ENCODE measurements at places on chromosomes 6 and 20.
A peak's percentile ranks its signal among the peaks of the same experiment; 100 is the strongest.

DNA sequence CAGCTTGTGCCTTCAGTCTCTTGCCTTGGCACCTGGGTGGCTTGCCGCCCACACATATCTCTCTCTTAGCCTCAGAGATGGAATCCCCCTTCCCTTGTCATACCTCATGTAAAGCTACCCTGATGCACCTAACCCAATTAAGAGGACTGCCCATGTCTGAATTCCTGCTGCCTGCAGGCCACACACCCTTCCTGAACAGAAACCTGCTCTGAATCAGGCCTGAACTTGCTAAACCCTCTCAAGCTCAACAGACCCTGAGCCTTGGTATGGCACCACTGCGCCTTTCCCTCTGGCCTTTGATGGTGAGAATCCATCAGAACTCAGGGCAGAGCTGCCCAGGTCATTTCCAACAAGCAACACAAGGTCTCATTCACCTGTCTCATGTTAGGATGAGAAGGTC is 5.2 kb downstream of the RAET1G start:
- H3K36me3 ChIP-seq, result no peaks in the 10 kb centered on the region
- H3K4me3 ChIP-seq, result no peak overlapping the region
- no peak for DNase-seq
- H3K27ac ChIP-seq, result no peak overlapping the region

DNA sequence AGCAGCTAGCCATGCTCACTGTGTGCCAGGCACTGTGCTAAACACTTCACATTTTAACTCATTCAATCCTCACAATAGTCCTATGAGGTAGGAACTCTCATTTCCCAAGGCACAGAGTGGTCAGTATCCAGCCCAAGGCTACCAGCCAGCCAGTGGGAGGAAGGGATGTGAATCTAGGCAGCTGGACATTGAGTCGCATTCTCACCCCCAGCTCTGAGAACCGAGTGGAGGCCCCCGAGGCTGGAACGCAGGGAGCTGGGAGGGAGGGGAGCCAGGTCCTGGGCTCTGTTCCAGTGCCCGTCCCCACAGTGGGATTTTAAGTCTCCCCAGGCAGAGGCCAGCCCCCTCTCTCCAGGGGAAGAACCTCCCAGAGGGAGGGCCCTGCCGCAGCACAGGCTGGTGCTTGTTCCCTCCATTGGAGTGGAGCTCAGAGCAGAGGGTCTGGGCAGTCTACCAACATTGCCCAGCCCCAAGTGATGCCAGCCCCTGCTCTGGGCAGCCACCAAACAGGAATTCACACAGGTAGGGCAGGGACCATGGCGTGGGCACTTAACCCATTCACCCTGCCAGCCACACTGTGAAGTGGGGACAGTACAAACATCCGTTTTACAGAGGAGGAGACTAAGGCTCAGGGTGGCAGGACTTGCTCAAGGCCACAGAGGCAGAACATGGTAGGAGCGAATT is 131.3 kb downstream of the CEBPB start:
- DNase-seq, result peak; percentile 79
- H3K36me3 ChIP-seq, result no peaks in the 10 kb centered on the region
- peak overlapping the region; percentile 81 for H3K27ac ChIP-seq
- peak overlapping the region; percentile 74 for H3K4me3 ChIP-seq

- H3K27me3 ChIP-seq, result no peaks in the 10 kb centered on the region
- peaks cover 36% of the 10 kb centered on the region for H3K4me1 ChIP-seq
- no peaks in the 10 kb centered on the region for H3K36me3 ChIP-seq
- DNase-seq, result no peak
Measured at GRCh38 chr6:33595001-33595846, 15.1 kb upstream of the BAK1 start.

GRCh38 chr6:108476847-108477430 is 83.8 kb upstream of the FOXO3 start:
- no peaks in the 10 kb centered on the region for H3K27me3 ChIP-seq
- no peak for DNase-seq
- H3K4me3 ChIP-seq, result no peak overlapping the region
- no peak overlapping the region for H3K27ac ChIP-seq
- H3K4me1 ChIP-seq, result no peaks in the 10 kb centered on the region

GRCh38 chr6:15081447-15081846 is 164.4 kb upstream of the JARID2 start:
- no peaks in the 10 kb centered on the region for H3K4me1 ChIP-seq
- no peaks in the 10 kb centered on the region for H3K36me3 ChIP-seq
- no peak for DNase-seq
- no peak overlapping the region for H3K4me3 ChIP-seq
- H3K27me3 ChIP-seq, result no peaks in the 10 kb centered on the region
- no peak overlapping the region for H3K27ac ChIP-seq

DNA sequence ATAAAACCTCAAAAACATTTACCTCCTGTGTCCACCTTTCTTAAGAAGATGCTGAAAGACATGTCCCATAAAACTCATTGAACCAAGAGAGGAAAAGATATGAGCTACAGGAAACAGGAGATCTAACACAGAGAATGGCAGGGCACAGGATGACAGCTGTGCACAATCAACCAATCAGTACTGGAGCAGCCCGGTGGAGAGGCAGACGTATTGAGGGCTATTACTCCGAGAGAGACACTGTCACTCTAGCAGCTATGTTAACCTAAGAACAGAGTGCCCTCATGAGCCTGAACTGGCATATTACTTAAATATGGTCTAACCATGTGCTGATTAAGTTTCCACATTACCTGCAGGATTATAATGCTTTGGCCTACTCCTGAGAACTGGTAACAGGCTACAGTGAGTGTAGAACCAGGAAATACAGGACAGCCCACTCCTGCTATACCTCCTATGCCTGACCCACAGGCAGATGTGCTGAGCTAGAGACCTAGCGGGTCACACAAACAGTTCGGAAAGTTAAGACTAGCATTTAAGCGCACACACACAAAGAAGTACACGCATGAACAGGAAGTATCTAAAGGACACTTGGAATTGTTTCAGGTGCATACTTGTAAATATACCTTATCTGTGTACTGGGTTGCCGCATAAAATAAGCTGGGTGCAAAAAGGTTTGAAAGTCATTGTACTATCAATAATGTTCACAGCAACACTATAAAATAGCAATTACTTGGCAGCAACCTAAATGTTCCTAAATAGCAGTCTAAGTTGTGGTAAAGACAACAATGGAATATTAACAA is 199.3 kb upstream of the SHLD1 start:
- no peaks in the 10 kb centered on the region for H3K4me1 ChIP-seq
- no peak overlapping the region for H3K4me3 ChIP-seq
- H3K27me3 ChIP-seq, result no peaks in the 10 kb centered on the region

DNA sequence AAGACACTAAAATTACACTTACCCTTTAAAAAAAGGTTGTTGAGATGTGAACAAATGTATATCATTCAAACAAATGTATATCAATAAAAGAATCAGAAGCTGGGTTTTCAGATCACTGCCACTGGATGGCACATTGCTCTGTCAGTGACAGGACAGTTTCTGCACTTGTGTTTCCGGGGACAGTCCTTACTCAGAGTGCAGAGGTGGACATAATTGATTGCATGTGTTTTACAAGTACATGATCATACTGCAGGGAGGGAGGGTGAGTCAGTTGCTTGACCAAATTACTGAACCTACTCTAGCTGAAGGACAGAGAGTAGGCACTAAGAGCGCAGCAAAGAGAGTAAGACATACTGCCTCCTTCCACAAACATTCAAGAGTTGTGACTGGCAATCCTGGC is 302.3 kb downstream of the TENT5A start:
- no peak overlapping the region for H3K4me3 ChIP-seq
- no peaks in the 10 kb centered on the region for H3K4me1 ChIP-seq
- H3K36me3 ChIP-seq, result no peaks in the 10 kb centered on the region
- H3K27ac ChIP-seq, result no peak overlapping the region
- peak; percentile 21 for DNase-seq

- peaks cover 8% of the 10 kb centered on the region for H3K36me3 ChIP-seq
- no peaks in the 10 kb centered on the region for H3K27me3 ChIP-seq
- H3K4me3 ChIP-seq, result no peak overlapping the region
- no peak overlapping the region for H3K27ac ChIP-seq
- peaks cover 1% of the 10 kb centered on the region for H3K4me1 ChIP-seq
Measured at GRCh38 chr20:21238818-21239536, 64.2 kb upstream of the XRN2 start.

GRCh38 chr6:85394853-85395538 is 54.9 kb upstream of the NT5E start:
- no peaks in the 10 kb centered on the region for H3K36me3 ChIP-seq
- H3K27ac ChIP-seq, result no peak overlapping the region
- no peak overlapping the region for H3K4me3 ChIP-seq
- peaks cover 5% of the 10 kb centered on the region for H3K4me1 ChIP-seq
- no peaks in the 10 kb centered on the region for H3K27me3 ChIP-seq

DNA sequence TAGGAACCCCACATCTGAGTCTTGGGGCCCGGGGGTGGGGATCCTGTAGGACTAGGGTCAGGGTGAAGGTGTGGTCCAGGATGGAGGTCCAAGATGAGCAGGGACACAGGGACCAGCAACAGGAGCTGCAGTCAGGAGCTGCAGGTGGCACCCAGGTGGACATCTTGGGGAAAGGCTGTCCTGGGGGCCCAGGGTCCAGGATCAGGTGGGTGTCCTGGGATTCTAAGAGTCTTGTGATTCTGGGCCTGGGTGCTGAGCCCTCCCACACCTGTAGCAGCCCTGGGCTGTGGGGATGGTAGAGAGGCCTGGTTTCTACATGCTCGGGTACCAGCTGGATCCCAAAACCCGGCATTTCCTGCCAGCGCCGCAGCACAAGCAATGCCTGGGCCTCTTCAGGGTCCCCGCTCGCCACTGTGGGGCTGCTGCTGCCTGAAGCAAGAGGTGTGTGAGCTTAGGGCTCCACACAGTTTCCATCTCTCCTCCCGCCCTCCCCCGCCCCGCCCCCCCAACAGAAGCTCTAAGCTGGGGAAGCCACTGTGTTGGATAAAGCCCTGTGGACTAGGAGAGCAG is 20.7 kb downstream of the ERGIC3 start:
- DNase-seq, result no peak
- H3K36me3 ChIP-seq, result peaks cover 12% of the 10 kb centered on the region
- no peaks in the 10 kb centered on the region for H3K27me3 ChIP-seq

- no peak overlapping the region for H3K27ac ChIP-seq
- H3K36me3 ChIP-seq, result peaks cover 6% of the 10 kb centered on the region
- no peaks in the 10 kb centered on the region for H3K27me3 ChIP-seq
- H3K4me3 ChIP-seq, result no peak overlapping the region
- H3K4me1 ChIP-seq, result peaks cover 7% of the 10 kb centered on the region
Measured at GRCh38 chr20:13296070-13296469, 75.0 kb downstream of the ISM1 start.

GRCh38 chr6:11224966-11225463 is 7.5 kb downstream of the NEDD9 start:
- no peak overlapping the region for H3K27ac ChIP-seq
- peaks cover 3% of the 10 kb centered on the region for H3K4me1 ChIP-seq
- peaks cover 7% of the 10 kb centered on the region for H3K36me3 ChIP-seq
- DNase-seq, result no peak

DNA sequence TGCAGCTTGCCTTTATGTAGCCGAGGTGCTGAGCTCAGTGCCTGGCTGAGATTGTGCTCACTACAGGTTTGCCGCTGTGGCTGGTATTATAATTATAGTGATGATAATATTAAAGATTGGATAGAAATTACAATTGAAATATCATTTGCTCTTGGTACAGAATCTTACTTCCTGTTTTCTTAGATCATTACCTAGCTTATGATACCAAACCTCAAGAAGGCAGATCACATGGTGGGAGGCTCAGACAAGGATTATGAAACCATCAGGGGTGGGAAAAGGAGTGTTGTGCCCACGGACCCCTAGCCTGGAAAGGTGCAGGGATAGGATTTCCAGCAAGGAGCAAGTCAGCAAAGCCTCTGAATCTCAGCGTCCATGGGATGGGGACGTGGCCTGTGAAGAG is 70.6 kb downstream of the IGF2R start:
- H3K27me3 ChIP-seq, result no peaks in the 10 kb centered on the region
- no peak overlapping the region for H3K27ac ChIP-seq
- H3K36me3 ChIP-seq, result peaks cover 61% of the 10 kb centered on the region
- no peak for DNase-seq
- H3K4me3 ChIP-seq, result no peak overlapping the region
- H3K4me1 ChIP-seq, result peaks cover 14% of the 10 kb centered on the region

DNA sequence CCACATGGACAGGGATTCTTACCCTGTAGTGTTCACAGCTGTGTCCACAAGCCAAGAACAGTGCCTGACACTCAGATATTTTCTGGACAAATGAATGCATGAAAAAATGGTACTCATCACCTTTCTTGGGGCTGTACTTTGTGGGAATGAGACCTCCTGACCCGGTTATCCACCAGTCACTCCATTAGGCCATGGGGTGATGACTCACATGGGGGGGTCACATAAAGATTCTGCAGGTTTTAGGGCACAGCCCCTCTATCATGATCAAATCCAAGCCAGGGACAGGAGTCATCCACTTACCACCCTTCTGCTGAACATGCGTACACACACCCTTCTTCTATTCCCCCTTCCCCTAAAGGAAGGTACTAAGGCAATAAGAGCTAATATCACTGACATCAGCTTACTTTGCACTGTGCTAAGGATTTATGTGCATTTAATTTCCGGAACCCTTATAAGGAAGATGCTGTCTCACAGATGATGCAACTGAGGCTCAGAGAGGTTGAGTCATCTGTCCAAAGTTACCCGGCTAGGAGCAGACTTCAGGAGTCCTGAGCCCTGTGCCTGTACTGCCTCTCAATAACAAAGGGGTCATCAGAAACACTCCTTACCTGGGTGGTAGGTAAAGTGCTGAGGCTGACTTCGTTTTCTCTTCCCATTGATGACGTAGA is 107.8 kb downstream of the NFATC2 start:
- no peaks in the 10 kb centered on the region for H3K27me3 ChIP-seq
- no peak overlapping the region for H3K4me3 ChIP-seq

DNA sequence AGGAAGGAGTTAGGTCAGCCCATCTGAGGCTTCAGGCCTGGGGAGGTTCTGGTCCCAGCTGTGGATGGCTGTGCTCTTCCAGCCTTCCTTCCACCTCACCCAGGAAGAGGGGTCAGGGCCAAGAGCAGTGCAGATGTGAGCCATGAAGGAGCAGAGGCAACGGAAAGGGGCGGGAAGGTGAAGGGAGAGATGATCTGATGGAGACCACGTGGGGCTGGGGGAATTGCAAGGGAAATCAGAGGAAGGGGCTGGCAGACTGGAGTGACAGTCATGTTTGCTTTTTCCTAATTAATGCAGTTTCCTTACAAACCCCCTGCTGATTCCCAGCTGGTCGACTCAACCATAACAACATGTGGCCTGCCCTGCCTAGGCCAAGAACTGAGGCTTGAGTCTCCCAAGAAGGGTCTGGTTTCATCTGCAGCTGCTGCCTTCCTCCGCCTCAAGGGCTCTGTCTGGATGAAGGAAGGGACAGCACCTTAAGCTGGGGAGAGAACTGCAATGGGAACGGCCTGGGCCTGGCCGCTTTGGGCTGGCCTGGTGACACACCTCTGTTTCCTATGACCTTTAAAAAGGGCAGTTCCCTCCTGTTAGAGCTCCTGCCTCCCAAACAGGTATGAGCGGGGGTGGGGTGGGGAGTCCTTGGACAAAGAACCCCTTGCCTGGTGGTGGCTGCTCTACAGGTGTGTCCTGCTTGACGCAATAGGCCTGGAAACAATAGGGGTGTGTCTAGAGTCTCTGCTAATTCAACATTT is 7.8 kb upstream of the MRPS18A start:
- H3K27me3 ChIP-seq, result no peaks in the 10 kb centered on the region
- no peak overlapping the region for H3K4me3 ChIP-seq
- no peaks in the 10 kb centered on the region for H3K36me3 ChIP-seq
- DNase-seq, result no peak
- H3K4me1 ChIP-seq, result peaks cover 17% of the 10 kb centered on the region

- H3K27ac ChIP-seq, result no peak overlapping the region
- H3K27me3 ChIP-seq, result no peaks in the 10 kb centered on the region
- peak; percentile 12 for DNase-seq
- H3K36me3 ChIP-seq, result no peaks in the 10 kb centered on the region
- peaks cover 4% of the 10 kb centered on the region for H3K4me1 ChIP-seq
- H3K4me3 ChIP-seq, result no peak overlapping the region
Measured at GRCh38 chr6:161836643-161837448, 563.0 kb upstream of the AGPAT4 start.
